Dermis lymphatic vessel endothelial cell (primary cell): ENCODE measurements at places on chromosomes 2 and 18. TPM values are rescaled to one million over a fixed set of nuclear protein-coding genes. Genes with fewer than 3 reads are reported as not detected.

Gene MROH2A
- not detected in 2 replicates for total RNA-seq

Gene OTOS
- not detected in 2 replicates for total RNA-seq

Gene ENOSF1
- 28.2 and 29.8 TPM in 2 replicates for total RNA-seq

Gene ERMN
- not detected in 2 replicates for total RNA-seq

Gene TGIF1
- 90.7 and 127 TPM in 2 replicates for total RNA-seq

Gene RIT2
- not detected in 2 replicates for total RNA-seq

Gene KCNG2
- total RNA-seq: 0.43 and 0.69 TPM in 2 replicates

Gene PDCD1
- under 0.01 TPM in 1 of 2 replicates, not detected in the other for total RNA-seq

Gene PTRHD1
- 37.6 and 53.6 TPM in 2 replicates for total RNA-seq

Gene SFTPB
- not detected in 2 replicates for total RNA-seq

Gene CHRND
- total RNA-seq: not detected in 2 replicates

Gene RBM43
- 1.2 and 2.1 TPM in 2 replicates for total RNA-seq

Gene DNER
- total RNA-seq: under 0.01 TPM in 1 of 2 replicates, not detected in the other

Gene HSPE1
- 30.6 and 51.2 TPM in 2 replicates for total RNA-seq

Gene CHAC2
- total RNA-seq: 3.5 and 4.6 TPM in 2 replicates

Gene LCT
- total RNA-seq: under 0.01 TPM in 2 replicates

Gene GALNT13
- under 0.01 and 0.60 TPM in 2 replicates for total RNA-seq

Gene PROC
- 0.11 and 0.52 TPM in 2 replicates for total RNA-seq

Gene PIKFYVE
- total RNA-seq: 22.1 and 31.7 TPM in 2 replicates

Gene TSGA10
- total RNA-seq: 0.54 and 1.5 TPM in 2 replicates

Gene CNTNAP5
- under 0.01 TPM in 1 of 2 replicates, not detected in the other for total RNA-seq

Gene PRKCE
- total RNA-seq: 18.0 and 28.6 TPM in 2 replicates

Gene SNTG2
- total RNA-seq: 0.26 and 0.33 TPM in 2 replicates

Gene RGPD8
- total RNA-seq: 2.9 and 10.4 TPM in 2 replicates

Gene CCDC141
- 1.7 and 3.7 TPM in 2 replicates for total RNA-seq

Gene ANKRD44
- total RNA-seq: 6.9 and 9.5 TPM in 2 replicates

Gene HRH4
- total RNA-seq: not detected in 2 replicates

Gene LYPD1
- total RNA-seq: 0.22 TPM in 1 of 2 replicates, not detected in the other

Gene PSMA8
- total RNA-seq: not detected in 2 replicates

Gene PHLPP1
- total RNA-seq: 4.0 and 5.6 TPM in 2 replicates

Gene REG3A
- not detected in 2 replicates for total RNA-seq

Gene MC4R
- total RNA-seq: not detected in 2 replicates

Gene TSPYL6
- not detected in 2 replicates for total RNA-seq

Gene FAM237A
- not detected in 2 replicates for total RNA-seq

Gene IMPACT
- total RNA-seq: 24.1 and 28.0 TPM in 2 replicates

Gene KLF11
- total RNA-seq: 5.2 and 8.3 TPM in 2 replicates

Gene LBX2
- total RNA-seq: 0.09 and 0.11 TPM in 2 replicates

Gene DLGAP1
- total RNA-seq: 0.09 and 0.11 TPM in 2 replicates

Gene AGXT
- not detected in 2 replicates for total RNA-seq

Gene CCDC138
- 4.3 and 5.9 TPM in 2 replicates for total RNA-seq

Gene GREB1
- total RNA-seq: 0.11 and 0.26 TPM in 2 replicates

Gene ALPI
- total RNA-seq: not detected in 2 replicates

Gene ACTG2
- total RNA-seq: not detected in 2 replicates

Gene FN1
- total RNA-seq: 250 and 543 TPM in 2 replicates

Gene WDR7
- total RNA-seq: 32.1 and 32.4 TPM in 2 replicates

Gene LPIN1
- total RNA-seq: 10.9 and 15.0 TPM in 2 replicates

Gene UGT1A4
- total RNA-seq: not detected in 2 replicates

Gene RUFY4
- not detected in 2 replicates for total RNA-seq

Gene OSBPL6
- total RNA-seq: 1.1 and 4.1 TPM in 2 replicates

Gene TCF23
- not detected in 2 replicates for total RNA-seq

Gene FBXO48
- total RNA-seq: 0.33 and 0.34 TPM in 2 replicates

Gene MEIS1
- total RNA-seq: 3.5 and 5.8 TPM in 2 replicates

Gene MAP3K20
- 24.3 and 26.9 TPM in 2 replicates for total RNA-seq

Gene SIX2
- 0.11 TPM in 1 of 2 replicates, not detected in the other for total RNA-seq

Gene DCDC2C
- total RNA-seq: not detected in 2 replicates

Gene NCK2
- total RNA-seq: 46.7 and 47.4 TPM in 2 replicates
